ENCODE measurements at places on chromosomes 7 and 10.
A peak's percentile ranks its signal among the peaks of the same experiment; 100 is the strongest.

DNA sequence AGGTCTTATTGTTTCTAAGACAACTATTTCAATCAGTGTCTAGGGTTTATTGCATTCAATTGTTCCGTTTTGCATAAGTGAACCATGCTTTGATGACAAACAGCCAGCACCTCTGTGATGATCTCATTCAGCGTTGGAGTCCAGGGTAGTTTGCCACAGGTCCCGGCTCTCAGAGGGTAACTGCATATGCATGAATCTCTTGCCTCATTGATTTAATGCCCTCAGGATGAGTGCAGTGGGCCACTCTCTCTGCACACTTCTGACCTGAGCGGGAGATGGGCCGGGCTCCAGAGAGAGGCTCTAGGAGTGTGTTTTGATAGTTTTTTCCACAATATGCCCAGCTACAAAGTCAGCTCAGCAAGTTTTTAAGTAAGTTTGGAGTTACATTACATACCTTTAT, 83.9 kb downstream of the HECW1 start:
- DNase-seq, result no peak

DNA sequence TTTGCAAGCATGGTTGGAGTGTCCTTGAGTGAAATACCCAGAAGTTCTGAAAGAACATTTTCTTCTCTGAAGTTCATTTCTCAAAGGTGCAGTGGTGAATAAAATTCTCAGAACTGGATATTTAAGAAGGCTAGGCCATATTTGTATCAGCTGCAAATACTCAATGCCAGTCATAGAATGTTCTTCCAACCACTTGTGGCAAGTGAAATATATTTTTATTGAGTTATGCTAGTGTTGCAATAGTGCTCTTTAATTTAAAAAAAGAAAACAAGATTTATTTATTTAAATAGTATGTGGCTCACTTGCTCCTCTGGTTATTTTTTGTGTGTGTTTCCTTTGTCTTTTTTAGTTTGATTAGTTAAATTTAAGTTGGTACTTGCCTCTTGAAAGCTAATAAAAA, 64.5 kb downstream of the PALS2 start:
- no peak for DNase-seq

GRCh38 chr10:62243647-62243997, 25.0 kb downstream of the RTKN2 start:
- no peak for DNase-seq

- no peak for DNase-seq
Observed at GRCh38 chr10:102658802-102659201, 14.5 kb downstream of the TRIM8 start.

DNA sequence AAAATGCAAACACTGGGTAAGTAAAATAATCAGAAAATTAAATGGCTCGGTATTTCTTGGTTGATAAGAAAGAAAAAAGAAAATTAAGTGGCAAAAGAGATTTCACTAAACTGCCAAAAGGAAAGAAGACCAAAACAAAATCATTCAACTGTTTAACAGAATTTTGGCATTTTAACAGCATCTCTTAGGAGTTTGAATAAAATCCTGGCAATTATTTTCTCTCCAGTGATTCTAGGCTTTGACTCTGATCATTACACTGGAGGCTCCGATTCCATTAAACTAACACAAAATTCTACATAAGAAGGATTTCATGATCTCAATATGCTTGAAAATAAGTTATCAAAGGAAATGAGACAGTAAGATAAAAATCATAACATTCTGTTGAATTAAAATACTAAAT, 62.3 kb downstream of the ARHGAP21 start:
- no peak for DNase-seq

DNA sequence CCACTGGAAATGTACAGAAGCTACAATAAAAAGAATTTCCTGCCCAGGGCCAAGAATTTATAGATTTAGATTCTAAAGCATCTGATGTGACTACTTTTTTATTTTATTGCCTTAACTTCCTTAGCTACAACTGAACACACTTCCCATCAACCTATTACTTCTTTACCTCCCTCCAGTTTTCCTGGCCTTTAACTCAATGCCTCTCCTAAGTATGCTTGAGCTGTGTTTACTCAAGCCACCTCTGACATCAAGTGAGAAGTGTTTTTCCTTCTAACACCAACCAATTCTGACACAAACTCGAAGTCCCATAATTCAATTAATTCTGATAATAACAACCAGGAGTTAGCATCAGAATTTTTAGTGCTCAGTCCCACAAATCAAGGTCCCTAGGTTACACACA, 170.0 kb downstream of the IMMP2L start:
- no peak for DNase-seq

- DNase-seq, result no peak
Observed at GRCh38 chr7:45180084-45180986, 22.7 kb downstream of the RAMP3 start.

DNA sequence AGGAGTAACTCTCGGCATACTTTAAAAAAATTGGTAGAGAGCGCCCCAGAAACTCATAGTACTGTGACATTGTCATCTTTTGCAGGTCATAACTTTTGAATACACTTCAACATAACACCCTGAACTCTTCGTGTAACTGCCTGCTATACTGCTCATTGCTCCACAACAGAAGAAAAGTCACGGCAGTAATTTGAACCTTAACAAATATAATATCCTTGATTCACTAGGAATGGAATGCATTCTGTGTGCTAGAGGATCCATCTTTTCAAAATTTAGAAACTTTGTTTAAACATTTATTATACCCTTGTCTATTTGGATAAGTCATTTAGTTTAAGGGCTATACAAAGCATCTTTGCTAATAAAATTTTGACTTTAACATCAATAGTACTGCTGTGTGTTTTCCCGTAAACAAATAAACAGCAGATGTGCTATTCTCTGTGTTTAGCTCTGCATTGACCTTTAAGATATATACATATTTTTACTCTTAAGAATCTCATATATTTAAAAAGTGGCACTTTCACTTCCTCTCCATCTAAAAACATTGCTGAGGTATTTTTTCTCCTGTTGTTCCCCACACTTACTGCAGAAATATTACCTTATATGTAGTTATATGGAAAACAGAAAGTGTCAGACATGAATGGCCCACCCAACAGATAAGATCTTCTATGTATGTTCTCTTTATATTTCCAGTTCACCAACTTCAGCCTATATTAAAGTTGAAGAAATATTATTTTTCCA, 217.6 kb upstream of the TMEM229A start:
- no peak for DNase-seq

GRCh38 chr7:2154831-2155230, 77.9 kb downstream of the MAD1L1 start:
- no peak for DNase-seq

GRCh38 chr7:51455086-51455485, 138.5 kb upstream of the COBL start:
- DNase-seq, result no peak

DNA sequence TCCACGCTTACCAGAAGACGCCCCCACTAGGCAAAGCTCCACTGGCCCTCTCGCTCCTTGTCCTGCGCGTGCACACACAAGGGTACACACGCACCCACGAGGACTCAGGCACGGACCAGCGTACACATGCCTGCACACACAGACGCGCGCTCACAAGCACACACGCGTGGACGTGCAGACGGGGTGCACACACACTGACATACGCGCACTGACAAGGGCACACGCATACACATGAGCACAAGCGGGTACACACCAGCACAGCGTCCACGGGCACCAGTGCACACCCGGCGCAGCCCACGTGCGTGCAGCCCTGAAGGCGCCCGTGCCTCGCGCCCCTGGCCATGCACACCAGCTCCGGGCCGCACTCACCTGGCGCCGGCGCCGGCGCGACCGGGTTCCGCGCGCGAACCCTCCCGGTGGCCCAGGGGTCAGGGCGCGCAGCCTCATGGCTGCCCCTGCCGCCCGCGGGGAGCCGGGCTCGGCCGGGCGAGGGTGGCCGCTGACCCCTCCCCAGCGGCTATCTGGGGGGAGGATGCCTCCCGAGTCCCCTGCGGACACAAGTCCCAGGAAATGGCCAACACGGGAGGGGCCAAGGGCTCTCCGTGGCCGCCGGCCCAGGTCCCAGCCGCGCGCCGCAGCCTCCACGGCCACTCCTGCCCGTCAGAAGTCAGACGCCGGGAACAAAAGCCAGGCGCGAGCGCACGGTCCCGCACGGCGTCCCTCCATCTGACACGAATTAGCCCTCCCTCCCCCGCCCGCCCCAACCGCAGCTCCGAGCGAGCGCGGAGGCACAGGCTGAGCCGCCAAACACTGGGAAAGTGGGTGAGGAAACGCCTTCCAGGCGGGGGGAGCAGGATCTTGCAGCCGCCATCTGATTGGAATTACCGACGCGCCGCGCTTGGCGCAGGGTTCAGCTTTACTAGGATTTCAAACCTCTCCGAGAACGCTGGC, 45.0 kb downstream of the TNS3 start:
- DNase-seq, result no peak

DNA sequence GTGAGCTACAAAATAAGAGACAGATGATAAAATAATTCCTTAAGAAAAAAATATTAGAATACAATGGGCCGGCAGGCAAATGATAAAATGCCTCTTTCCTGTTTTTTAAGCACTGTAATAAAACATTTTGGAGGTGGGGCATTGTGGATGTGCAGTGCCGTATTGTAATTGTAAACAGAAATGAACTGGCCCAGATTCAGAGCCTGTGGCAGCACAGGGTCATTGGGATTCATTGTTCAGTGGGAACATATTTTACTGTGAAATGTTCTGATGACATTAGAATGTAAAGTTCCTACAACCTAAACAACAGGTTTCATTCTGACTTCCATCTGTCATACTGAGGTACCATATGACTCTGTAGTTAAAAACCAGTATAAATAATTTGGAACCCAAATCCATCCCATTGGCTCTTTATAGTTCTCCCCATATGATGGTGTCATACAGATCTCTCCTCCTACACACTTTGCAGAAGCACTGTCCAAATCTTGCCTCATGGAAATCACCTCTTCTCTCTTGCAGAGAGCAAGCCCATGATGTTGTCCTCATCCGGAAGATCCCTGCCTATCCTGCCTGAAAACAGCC, 264.6 kb downstream of the WDR37 start:
- DNase-seq, result no peak

DNA sequence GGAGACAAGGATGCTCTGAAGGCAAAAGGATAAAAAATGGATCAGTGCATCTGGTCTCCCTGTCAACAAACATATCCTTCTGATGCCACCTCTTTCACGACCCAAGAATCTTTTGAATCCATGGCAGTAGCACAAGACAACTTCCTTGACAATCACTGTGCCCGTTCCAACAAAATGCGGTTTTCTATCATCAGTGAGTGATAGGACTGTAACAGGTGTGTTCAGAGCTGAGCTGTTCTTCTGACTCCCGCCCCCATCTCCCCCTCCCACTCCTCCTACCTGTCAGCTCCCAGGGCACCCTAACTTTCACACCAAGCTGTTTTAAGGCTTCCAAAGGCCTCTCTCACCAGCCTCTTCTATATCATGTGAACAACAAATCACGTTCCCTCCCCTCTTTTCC, 74.8 kb downstream of the PARD3 start:
- DNase-seq, result no peak

- no peak for DNase-seq
Observed at GRCh38 chr10:13669182-13669855, 82.6 kb downstream of the PRPF18 start.

DNA sequence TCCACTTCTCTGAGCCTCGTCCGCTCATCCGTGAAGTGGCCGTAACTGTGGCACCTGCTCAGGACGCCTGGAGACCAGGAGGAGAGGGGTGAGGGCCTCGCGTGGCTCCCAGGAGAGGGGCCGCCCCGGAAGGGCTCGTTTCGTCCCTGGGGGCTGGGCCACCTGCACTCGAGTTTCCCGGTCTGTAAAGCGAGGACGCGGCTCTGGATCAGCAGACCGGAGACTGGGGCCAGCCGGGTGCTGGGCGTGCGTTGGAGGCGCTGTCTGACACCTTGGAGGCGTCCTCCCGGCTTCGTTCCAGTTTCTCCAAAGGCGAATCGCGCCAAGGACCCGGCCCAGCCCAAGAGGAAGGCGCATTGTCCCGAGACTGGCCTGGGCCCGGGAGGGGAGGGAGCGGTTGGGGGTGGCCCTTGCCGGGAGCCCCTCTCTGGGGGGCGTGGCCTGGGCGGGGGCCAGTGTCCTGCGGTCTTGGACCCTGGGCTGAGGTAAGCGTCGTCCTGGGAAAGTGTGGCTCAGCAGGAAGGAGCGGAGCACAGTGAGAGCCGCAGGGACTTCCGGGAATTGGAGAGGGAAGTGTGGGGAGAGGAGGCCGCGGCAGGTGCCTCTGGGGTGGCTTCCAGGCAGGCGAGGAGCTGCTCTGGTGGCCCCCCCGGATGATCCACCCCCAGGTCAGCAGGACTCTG, 89.6 kb downstream of the FOXL3 start:
- DNase-seq, result no peak

DNA sequence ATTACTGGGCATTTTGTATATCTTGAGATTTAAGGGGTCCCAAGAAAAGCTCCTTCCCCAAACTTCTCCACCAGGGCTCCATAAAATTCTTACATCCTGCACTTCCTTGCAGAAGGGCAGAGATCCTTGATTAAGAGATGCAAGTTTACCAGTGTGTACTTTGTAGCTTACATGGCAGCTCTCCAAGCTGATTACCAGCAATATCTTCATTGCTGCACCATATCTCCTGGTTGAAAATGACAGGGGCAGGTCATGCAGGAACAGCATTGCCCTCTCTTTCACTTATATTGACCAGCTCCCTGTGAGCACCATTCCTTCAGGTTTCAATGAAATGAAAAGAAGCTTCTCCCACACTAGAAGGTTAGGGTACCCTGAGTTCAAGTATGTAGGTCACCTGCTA, 184.6 kb upstream of the PHYHIPL start:
- no peak for DNase-seq

GRCh38 chr10:33031815-33032653, 74.0 kb upstream of the ITGB1 start:
- no peak for DNase-seq

GRCh38 chr7:141213226-141213625, 139.4 kb downstream of the TMEM178B start:
- no peak for DNase-seq

GRCh38 chr7:35820858-35821257, 20.0 kb downstream of the SEPTIN7 start:
- DNase-seq, result no peak

- DNase-seq, result no peak
Observed at GRCh38 chr10:91200314-91201212, 19.9 kb upstream of the PCGF5 start.

DNA sequence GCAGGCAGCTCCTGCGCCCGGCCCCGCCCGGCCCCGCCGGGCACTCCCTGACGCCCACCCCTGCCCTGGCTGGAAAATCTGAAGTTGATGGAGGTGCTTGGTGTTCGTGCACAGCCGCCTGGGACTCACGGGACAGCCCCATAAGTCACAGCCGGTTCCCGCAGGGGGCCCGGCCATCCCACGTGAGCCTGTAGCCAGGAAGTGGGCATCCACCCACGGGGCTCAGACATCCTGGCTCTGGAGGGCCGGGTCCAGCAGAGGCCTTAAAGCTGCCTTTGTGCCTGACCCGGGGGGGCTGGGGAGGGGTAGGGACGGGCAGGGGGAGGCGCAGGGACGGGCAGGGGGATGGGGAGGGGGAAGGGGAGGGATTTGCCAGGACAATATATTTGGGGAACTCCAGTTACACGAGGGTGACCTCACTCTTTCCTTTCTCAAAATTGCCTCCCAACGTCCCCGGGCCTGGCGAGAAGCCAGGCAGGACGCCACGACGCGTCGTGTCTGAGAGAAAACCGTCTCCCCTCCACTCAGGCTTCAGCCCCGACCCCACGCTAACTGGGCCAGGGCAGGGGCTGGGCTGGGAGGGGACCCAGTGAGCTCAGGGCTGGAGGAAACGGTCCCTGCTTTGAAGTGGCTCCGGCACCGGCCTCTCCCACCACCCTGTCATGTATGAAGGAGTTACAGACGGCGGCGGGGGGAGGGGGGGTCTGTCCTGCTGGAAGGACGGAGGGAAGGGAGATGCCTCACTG, 82.1 kb upstream of the PDGFA start:
- peak; percentile 81 for DNase-seq

GRCh38 chr10:119908166-119908565, 15.6 kb downstream of the SEC23IP start:
- no peak for DNase-seq

Measured in MV-4-11 (cell line).